Right lobe of liver (tissue), 6 donors: ENCODE measurements at places on chromosomes 3 and 15.

DNA sequence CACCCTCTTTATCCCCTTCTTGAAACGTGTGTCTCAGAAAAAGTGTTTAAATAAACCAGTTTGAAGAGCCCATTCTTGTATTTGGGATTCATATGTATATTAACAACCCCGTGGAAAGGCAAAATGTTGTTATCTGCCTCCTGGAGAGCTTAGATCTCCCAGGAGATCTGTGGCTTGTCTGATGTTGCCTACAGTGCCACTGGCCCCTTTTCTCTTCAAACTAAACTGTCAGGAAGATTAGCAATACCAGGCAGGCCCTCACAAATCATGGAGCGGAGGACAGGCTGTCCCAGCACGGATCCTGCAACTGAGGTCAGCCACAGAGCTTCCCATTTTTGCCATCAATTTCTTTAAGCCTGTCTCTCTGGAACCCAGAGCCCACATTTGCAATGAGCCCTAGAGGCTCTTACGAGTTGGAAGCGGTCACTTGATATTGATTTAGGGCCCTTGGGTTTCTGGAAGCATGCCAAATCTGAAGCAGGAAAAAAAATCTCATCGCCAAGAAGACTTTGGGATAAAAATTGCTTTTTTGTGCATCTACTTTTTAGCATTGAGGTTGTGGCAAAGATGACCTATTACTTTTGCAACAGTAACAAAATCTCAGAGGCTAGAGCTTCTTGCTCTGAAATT, 234.1 kb downstream of the OPA1 start:
- DNase-seq = no peak

GRCh38 chr15:49428409-49429095, 5.5 kb downstream of the FGF7 start:
- DNase-seq = no peak

- no peak for DNase-seq
Measured at GRCh38 chr3:117084739-117085270, 375.2 kb downstream of the TUSC7 start.

- no peak for DNase-seq
Measured at GRCh38 chr15:48058371-48058770, 62.4 kb upstream of the SLC24A5 start.

DNA sequence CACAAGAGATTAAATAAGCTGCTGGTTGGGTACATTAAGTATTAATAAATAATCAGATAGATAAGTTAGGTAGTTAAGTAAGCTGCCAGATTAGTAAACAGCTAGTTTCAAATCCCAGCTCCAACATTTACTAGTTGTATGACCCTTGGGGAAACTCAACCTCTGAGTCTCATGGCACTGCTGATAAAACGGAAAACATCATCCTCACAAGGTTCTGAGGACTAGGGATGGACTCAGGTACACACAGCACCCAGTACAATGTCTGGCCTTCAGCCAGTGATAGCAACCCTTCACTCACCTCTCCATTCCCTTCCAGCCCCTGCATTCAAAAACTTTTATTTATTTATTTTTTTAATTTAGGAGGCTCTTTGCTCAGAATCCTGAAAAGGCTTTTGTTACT, 32.3 kb downstream of the B3GNT5 start:
- DNase-seq = no peak

GRCh38 chr15:58274885-58275284, 136.7 kb downstream of the AQP9 start:
- DNase-seq = no peak

- peak; percentile 70 for DNase-seq
Measured at GRCh38 chr3:43883729-43884396, 193.1 kb downstream of the ABHD5 start.

DNA sequence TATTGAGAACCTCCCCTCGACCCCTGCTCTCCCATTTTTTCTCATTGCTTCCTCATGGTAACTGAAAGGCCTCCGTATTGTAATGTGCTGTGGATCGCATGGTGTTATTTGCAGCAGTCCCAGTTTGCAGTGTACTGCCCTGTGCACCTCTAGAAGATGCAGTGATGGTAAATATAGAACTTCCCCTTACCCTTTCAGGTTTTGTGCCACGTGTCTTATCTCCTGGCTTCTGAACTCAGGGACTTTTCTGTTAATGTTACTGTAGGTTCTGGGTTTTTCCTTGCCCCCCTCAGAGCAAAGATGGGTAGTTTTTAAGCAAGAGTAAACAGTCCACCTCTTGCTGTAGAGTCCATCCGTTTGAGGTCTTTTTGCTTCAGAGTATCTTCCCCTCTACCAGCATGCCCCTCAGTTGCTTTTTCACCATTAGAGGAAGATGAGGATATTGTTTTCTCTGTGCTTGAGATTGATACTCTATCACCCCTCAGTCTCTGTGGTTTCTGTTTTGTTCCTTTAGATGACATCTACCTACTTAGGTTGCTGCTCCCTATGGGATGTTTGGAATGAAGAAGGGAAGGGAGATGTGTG, 22.4 kb downstream of the CHD2 start:
- DNase-seq = no peak

DNA sequence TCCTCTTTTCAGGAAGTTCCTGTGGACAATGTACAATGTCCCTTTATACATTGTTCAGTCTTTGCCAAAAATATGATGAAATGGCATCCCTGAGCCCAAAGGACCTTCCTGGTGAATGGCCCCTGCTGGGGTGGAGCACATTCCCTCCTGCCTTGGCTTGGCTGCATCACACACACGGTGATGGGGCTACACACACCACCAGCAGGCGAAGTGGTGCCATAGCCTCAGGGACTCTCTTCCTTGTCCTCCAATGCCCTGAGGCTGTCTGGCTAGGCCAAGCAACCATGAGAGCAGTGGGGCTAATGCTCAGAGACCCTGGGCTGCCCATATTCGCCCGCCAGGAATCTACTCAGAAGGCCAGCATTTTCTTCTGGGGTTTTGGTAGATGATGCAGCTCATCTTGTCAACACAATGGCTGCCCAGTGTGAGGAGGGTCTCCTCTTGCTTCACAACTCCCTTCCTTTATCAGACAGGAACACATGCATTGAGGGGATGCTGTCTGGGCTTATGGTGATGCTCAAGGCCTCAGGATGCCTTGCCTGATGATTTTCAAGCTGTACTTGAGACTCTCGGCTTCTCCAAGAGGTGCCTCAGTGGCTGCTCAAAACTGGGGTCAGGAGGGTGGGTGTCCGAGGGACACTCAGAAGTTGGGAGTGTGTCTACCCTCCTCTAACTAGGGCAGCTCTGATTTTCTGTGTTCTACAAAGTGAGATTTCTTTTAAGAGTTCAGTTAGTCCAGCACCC, 40.9 kb upstream of the EPHB1 start:
- no peak for DNase-seq

- no peak for DNase-seq
Measured at GRCh38 chr3:98545940-98546339, 14.2 kb downstream of the GPR15 start.
